Stimulated activated CD8-positive, alpha-beta memory T cell treated with anti-CD3 and anti-CD28 coated beads, Interleukin-4, amount 100 ng/mL, for 1 hour (primary cell): ENCODE measurements at places on chromosomes 11 and 22.

DNA sequence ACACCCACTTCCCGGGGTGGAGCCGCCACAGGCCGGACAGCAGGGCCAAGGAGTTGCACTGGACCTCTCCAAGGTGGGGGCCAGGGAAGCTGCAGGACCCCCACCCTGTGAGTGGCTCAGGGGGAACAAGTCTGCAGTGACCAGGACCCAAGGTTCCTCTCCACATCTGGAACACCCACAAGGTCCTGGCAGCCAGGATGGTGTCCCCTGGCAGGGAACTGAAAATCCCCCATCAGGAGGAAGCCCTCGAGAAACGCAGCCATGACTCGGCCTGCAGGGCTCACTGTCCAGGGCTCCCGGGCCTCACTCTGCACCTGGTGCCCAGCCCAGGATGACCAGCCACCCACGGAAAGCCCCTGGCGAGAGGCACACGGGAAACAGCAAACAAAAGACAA lies 11.5 kb downstream of the RNH1 start:
- DNase-seq: no peak

GRCh38 chr11:42345933-42346332 lies 886.5 kb upstream of the LRRC4C start:
- no peak for DNase-seq

GRCh38 chr22:44445307-44445680 lies 52.7 kb downstream of the RTL6 start:
- DNase-seq: no peak

GRCh38 chr11:128374026-128374425 lies 213.3 kb downstream of the ETS1 start:
- no peak for DNase-seq

GRCh38 chr11:82889133-82890001 lies 10.9 kb downstream of the PRCP start:
- no peak for DNase-seq

DNA sequence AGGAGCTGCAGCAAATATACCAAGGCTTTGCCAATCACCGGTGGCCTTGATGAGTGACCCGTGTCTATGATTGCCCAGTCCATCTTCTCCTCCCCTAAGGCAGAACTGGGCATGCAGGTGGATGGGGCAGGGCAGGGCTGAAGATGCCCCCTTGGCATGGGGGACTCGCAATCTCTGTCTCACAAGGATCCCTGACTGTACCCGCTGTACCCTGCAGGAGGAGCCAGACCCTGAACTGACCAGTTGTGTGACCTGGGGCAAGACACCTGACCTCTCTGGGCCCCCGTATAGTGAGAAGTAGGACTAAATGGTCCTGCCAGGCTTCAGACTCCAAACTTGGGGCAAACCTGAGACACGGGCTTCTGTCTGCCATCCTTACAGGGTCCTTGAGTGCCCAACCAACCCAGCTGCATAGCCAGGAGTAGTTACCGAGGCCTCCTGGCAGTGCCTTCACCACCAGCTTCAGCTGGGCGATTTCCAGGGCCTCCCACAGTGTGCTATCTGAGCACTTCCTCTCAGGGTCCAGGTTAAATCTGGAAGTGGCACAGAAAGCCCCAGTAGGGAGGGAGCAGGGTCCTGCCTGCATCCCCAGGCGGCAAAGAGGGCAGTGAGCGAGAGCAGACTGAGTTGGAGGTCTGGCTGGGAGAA lies 6.4 kb upstream of the KCNJ11 start:
- no peak for DNase-seq

DNA sequence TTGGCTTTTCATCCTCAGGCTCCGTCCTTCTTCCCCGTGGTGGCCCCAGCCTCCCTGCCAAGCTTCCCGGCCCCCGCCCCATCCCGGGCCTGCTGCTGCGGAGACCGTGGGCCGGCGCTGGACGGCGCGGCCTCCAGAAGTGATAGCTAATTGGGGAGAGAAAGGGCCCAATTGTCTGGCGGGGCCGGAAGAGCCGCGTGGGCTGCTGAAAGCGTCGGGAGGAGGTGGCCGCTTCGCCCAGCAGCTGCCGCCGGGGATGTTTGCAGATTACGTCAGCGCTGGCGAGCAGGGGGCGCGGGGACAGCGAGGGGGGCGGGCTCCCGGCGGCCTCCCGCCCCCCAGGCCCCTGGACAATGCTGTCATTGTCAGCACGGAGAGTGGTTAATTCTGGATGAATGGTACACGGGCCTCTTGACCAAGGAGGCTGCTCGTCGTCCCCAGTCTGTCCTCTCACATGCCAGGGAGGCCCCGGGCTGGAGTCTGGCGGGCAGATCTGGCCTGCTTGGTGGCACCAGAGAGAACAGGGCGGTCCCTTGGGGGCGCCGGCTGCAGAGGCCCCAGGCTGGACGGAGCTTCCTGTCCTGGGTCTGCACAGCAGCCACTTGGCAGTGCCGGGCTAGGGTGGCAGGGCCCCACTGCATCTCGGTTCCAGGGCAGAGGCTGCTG lies 1.6 kb downstream of the SMIM38 start:
- DNase-seq: no peak

DNA sequence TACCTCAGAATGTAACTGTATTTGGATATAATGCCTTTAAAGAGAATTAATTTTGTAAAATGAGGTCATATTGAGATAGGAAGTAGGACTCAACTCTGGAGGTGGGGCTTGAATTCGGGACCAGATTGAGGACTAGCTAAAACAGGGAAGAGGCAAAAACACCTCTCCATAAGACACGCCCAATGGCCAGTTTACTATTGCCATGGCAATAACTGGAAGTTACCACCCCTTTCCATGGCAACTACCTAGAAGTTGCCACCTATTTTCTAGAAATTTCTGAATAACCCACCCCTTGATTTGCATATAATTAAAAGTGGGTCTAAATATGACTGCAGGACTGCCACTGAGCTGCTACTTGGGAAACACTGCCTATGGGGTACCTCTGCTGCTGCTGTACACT lies 206.4 kb downstream of the TTC28 start:
- no peak for DNase-seq

DNA sequence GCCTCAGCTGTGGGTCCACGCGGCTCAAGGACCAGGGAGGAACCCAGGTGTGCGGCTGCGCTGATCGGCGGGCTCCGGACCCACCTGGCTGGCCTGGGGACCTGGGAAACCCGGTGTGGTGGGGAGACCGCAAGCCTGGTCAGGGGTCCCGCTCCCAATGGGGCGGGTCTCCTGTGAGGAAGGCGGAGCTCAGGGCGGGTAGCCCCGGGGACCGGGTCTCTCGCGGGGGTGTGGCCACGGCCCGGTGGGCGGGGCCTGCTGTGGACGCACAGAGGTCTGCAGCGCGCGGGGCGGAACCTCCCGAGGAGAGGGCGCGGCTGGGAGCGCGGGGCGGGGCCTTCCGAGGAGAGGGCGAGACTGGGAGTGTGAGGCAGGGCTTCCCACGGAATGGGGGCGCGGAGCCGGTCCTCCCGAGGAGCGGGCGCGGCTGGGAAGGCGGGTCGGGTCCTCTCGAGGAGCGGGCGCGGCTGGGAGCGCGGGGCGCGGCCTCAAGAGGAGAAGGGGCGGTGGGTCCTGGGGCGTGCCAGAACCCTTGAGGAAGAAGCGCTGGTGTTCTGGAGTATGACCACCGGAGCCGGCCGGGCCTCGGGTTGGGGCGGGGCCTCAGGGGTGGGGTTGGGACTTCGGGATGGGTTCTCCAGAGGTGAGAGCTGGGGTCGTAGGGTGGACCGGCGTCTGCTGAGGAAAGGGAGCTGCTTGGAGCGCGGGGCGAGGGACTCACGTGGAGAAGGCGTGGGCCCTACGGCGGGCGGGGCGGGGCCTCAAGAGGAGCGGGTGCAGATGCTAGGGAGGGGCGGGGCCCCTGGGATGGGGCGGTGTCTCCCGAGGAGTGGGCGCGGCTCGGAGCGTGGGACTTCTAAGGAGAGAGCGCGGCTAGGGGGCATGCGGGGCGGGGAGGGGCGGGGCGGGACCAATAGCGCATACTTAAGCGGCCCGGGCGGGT lies 20.8 kb downstream of the DGCR6L start:
- peak; percentile 60 for DNase-seq

DNA sequence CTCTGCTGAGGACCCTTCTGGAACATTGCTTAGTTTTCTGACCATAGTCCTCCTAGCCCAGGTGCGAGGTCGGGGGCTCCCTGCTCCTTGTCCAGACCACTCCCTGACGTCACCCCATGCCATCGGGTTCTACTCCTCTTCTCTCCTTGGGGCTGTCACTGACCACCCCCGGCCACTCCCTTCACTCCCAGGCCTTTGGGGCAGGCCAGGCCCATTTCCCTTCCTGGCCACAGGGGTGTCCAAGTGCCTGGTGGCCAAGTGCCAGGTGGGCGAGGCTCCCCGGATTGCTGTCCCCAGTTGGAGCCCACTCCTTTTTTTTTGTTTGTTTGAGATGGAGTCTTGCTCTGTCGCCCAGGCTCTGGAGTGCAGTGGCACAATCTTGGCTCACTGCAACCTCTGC lies 19.5 kb downstream of the MRGPRD start:
- no peak for DNase-seq

- DNase-seq: no peak
These were observed 1005.0 kb downstream of the TBC1D22A start for GRCh38 chr22:47767403-47767802.

- no peak for DNase-seq
These were observed 24.1 kb downstream of the USP35 start for GRCh38 chr11:78212586-78213371.

DNA sequence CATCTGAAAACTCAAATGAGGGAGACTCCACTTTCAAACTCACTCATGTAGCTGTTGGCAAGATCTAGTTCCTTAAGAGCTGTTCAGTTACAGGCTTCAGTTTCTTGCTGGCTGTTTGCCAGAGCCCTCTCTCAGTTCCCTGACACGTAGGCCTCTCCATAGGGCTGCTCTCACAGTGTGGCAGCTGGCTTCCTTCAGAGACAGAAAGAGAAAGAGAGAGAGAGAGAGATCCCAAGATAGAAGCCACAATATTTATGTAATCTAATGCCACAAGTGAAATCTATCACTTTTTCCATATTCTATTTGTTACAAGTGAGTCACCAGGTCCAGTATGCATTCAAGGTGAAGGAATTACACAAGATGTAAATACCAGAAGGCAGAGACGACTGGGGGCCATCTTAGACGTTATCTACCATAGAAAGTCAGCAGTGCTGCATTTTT lies 168.8 kb downstream of the RCN1 start:
- no peak for DNase-seq

- DNase-seq: no peak
These were observed 42.0 kb upstream of the TENM4 start for GRCh38 chr11:79482800-79483199.

- DNase-seq: no peak
These were observed 7.6 kb downstream of the CARS1 start for GRCh38 chr11:3049430-3050243.

GRCh38 chr11:122877732-122878131 lies 4.8 kb upstream of the JHY start:
- no peak for DNase-seq

DNA sequence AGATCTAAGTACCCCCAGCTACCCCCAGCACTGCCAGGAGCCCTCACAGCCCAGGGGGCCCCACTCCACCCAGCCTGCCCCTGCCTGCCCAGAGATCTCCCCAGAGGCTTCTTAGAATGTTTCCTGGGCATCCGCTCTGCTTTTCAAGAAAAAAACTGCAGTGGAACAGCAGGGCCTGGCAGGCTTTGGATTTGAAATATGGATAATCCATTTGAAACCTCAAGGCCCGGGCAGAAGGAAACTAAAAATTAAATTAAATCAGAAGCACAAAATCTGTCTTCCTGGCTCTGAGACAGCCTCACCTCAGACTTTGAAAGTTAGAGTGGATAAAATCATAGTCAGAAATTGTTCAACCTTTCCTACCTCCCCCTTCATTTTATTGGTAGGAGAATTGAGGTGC lies 273.6 kb downstream of the OPCML start:
- no peak for DNase-seq

DNA sequence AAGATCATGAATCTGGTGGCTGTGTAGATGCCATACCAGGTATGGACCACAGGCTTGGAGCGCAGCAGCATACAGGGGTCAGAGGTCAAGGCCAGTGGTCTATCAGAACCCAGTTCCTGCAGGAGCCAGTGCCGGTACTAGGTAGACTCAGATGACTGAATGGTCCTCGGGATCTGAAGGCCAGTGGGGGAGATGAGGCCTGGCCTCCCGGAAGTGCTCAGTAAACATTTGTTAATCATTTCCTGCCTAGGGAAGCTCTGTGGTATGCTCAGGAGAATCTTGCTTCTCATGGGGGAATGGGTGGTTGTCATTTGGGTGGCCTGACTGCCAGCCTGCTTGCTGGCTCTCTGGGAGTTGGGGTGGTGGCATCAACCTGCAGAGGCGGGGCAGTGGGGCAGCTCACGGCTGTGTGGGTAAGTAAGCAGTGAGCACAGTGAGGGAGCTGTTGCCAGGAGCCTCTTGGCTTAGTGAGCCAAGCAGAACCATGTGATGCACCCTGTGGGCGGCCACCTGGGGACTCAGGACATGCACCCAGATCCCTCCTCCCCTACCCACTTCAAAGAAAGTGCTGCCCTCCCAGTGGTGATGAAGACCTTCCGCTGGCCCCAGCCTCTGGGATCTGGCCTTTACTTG lies 33.0 kb downstream of the PTPRJ start:
- DNase-seq: no peak

- DNase-seq: no peak
These were observed 38.4 kb downstream of the DYNC2H1 start for GRCh38 chr11:103147627-103148026.

- no peak for DNase-seq
These were observed 27.4 kb downstream of the FAR1 start for GRCh38 chr11:13695886-13696285.

DNA sequence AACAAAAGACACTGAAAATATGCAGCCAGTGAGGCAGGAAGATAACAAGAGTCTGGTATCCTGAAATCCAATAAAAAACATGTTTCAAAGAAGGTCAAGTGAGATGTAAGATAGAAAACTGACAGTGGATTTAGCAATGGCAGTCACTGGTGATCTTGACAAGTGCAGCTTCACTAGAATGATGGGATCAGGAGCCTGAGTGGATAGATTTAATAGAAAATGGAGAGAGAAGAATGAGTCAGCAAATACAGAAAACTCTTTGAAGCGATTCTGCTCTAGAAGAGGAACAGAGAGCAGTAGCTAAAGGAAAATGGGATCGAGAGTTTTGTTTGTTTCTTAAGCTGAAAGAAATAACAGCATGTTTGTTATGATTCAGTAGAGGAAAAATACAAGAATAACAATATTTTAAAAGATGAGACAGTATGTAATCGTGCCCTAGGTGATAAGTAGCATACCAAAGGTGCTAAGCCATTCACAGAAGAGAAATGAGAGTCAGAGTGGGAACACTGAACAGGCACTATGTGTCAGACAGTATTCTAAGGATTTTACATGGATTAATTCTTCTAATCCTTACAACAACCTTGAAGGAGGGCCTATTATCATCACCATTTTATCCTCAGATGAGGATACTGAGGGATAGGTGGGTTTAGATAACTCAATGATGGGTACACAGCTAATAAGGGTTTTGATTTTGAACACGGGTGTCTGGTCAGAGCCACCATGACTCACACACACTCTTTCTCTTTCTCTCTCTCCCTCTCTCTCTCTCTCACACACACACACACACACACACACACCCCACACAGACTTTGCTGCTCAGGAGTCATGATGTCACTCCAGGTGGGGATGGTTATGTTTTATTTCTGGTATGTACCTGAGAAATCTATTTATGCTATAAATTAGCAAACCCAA lies 36.3 kb downstream of the MRE11 start:
- no peak for DNase-seq
